ENCODE measurements at places on chromosomes 2 and 18.

DNA sequence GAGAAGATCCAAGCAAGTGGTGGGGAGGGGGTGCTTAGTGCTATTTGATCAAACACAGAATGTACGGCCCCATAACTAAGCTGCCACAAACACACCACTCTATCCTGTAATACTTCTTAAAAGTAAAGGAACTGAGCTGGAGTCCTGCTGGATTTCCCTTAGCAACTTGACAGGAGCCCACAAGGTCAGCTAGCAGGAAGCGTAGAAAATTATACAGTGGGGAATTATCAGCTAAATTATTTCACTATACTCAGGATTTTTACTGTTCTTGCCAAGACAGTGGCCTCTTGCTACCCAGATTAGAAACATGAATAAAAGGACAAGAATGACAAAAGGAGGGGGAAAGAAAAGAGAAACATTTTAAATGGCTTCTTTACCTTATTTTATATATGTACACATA is 217.1 kb downstream of the ZNF521 start:
- DNase-seq, result no peak

GRCh38 chr18:62280786-62281185 is 44.3 kb upstream of the TNFRSF11A start:
- DNase-seq, result no peak

DNA sequence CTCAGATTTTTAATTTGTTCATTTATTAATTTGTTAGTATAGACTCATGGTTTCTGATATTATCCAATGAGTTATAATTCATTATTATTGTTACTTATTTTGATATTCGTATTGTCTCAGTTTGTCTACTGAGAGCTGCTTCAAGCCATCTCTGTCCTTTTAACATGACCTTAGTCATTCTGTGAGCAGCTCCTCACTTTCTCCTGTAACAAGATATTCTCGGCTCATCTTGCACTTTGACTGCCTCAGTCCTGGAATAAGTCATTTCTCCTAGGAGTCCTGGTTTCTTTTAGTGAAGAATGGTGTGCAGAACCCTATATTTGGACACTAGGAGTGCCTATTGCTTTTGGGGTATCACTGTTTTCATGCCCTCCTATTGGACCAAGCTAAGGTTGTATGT is 13.2 kb downstream of the ASB1 start:
- DNase-seq, result no peak

- DNase-seq, result no peak
These were observed 266.8 kb upstream of the FBXO11 start for GRCh38 chr2:48173141-48173540.

DNA sequence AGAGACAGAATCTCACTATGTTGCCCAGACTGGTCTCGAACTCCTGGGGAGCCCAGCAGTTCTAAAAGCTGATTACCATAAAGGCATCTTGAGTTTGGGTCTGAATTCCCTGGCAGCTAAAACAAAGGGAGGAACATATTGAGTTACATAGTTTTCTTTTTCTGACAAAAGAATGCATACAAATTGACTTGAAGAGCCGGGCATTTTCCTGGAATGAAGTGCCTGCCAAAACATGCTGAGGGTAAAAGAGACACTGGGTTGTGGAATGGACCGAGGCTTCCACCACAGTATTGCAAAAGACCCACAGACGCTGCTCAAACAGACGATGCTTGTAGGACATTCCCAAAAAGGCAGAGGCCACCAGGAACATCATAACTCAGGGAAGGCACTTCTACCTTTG is 35.1 kb upstream of the ROCK2 start:
- no peak for DNase-seq

DNA sequence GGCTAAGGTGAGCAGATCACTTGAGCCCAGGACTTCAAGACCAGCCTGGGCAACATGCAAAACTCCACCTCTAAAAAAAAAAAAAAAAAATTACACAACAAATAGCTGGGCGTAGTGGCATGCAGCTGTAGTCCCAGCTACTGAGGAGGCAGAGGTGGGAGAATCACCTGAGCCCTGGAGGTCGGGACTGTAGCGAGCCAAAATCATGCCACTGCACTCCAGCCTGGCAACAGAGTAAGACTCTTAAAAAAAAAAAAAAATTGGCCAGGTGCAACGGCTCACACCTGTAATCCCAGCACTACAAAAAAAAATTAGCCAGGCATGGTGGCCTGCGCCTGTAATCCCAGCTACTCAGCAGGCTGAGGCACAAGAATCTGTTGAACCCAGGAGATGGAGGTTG is 7.3 kb downstream of the STARD7 start:
- no peak for DNase-seq

- no peak for DNase-seq
These were observed 226.5 kb downstream of the ANAPC1 start for GRCh38 chr2:111657351-111657975.

- DNase-seq, result no peak
These were observed 366.3 kb downstream of the NYAP2 start for GRCh38 chr2:225765820-225766219.

- no peak for DNase-seq
These were observed 9.9 kb downstream of the KLHL23 start for GRCh38 chr2:169743549-169743948.

DNA sequence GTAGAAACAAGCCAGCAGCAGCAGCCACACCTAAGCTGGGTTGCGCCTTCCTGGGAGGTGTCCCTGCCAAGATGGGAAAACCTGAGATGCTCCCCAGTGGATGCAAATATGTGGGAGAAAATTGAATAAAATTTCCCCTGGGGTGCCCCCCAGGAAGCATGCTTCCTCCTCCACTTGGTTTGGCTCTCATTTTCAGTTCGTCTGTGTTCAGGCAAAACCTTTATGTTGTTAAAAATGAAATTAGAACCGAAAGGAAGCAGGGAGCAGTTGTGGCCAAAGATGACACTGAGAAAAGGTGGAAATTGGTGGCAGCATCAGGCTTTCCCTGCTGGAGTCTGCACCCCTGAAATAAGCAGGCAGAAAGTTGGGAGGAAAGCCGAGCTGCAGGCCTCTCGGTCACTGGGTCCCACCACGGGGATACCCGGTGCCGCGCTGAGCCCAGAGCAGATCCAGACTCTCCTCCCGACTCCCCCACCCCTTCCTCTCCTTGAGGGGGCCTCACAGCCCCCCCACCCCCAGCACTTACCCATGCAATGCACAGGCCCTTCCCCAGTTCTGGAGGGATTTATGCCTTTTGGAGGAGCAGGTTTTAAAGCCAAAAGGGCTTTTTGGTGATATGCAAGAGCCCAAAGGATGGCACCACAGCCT is 267.7 kb upstream of the SPRED2 start:
- DNase-seq, result no peak

- DNase-seq, result no peak
These were observed 271.7 kb downstream of the NDUFA10 start for GRCh38 chr2:239753401-239753837.

GRCh38 chr2:206000776-206001175 is 85.2 kb downstream of the INO80D start:
- DNase-seq, result no peak

DNA sequence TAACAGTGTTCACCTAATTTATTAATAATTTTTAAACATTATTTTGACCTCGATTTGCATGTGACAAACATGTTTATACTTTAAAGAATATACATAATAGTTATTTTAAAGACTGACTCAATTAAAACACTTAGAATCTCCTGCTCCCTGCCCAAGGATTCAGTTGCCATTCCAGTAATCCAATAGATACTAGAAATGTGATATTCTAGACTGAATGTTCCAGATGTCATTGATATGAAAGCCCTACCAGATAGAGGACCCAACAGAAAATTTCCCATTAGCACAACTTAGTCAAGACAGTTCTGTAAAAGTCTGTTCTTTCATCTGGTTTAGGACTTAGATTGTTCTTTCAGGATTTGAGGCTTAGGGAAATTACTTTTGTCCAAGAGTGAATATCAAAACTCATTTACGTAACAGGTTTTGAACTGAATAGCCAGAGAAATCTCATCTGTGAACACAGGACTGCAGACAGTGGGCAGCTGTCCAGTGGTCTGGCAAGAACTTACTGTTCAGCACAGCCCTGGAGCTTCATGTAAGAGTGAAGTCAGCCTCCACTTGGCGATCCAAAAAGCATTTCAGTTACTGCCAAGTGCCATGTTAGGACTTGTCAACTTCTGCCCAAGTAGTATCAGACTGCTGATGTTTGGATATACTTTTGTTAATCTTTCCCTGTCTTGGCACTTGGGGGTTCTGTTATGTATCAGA is 77.5 kb downstream of the OSBPL6 start:
- DNase-seq, result no peak

DNA sequence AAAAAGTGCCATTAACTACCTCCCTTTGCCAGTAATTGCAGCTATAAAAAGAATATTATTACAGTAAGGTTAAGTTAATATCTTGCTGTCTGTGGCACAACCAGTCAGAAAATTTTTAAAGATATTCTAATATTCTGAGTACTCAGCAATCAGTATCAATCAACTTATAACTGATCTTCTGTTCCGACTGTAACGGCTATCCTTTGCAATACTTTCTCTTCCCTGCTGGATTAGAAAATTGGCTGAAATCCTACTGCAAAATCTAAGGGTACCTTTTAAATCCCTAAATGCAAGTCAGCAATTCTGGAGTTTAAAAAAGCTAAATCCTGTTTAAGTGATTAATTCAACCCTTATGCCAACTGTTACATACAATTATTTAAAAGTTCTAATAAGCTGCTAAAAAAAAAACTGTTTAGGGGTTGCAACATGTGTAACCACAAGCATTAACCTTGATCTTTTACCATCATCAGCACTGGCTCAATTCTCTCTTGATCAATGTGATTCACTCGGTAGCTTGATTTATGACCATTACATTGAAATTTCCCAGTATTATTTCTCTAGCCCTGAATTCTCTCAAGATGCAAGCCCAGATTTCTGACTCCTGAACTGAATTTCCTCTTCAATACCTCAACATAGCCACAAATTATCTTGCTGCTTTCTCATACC is 20.5 kb downstream of the GAREM1 start:
- DNase-seq, result no peak

DNA sequence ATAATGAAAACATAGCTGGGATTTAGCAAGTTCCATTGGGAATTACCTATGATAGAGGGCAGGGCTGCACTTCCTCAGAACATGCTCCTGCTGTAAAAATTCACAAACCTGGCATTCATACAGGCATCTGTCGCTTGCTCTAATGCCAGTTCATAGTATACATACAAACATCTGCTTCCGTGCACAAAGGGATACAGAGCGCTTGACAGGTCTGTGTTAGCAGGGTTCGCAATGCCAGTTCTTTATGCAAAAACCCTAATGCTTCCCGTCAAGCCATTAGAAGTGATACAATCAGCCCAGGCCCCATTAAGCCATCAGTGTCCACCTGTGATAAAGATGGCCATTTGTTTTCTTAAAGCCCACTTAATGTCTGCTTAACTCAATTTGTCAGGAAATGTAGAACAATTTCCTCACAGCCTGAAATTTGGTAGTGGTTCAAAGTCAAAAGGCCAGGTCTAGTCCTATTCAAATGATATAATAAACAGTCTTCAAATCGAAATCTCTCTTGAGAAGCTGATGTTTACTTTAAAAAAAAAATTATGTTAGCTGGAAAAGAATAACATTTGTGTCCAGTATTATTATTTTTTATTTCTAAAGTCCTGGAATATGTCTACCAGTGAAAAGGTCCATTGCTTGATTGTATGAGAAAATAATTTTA is 556.3 kb downstream of the ARHGAP15 start:
- DNase-seq, result no peak

- DNase-seq, result no peak
These were observed 77.0 kb downstream of the CTIF start for GRCh38 chr18:48615566-48616401.

DNA sequence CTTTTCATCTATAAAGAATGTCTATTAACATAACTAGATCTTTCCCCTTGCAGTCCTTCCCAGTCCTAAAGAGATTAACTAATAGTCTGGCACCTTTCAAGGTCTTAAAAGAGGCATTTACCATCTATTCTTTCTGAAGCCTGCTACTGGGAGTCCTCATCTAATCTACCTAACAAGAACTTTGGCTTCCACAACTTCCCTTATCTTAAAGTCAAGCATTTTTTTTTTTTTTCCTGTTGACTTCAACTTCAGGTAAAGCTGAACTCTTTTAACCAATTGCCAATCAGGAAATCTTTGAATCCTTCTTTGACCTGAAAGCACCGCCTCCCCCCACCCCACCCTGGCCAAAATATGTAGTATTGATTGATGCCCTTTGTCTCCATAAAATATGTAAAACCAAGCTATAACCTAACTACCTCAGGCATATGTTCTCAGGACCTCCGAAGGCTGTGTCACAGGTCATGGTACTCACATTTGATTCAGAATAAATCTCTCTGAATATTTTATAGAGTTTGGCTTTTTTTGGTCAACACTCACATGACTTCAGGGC is 168.6 kb downstream of the PTPRM start:
- DNase-seq, result no peak

DNA sequence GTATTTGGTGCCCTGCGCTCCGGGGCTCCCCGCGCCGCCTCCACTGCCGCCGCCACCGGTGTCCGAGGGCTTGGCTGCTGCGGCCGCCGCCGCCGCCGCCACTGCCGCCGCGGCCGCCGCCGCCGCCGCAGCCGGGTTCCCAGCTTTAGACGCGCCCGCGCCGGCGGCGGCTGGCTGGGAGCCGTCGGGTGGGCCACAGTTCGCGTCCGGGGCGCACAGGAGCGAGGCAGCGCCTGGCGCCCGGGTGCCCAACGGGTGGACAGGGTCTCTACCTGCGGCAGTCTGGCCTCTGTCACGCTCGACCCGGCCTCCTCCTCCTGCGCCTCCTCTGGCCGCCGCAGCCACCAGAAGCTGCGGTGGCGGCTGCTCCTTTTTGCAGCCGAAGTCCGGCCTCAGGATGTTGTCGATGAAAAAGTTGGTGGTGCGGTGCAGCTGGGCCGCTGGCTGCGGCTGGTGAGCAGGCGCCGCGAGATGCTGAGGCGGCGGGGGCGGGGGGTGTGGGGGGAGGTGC is 951 bp downstream of the EN1 start:
- no peak for DNase-seq

- no peak for DNase-seq
These were observed 33.5 kb upstream of the IL37 start for GRCh38 chr2:112877423-112877822.

DNA sequence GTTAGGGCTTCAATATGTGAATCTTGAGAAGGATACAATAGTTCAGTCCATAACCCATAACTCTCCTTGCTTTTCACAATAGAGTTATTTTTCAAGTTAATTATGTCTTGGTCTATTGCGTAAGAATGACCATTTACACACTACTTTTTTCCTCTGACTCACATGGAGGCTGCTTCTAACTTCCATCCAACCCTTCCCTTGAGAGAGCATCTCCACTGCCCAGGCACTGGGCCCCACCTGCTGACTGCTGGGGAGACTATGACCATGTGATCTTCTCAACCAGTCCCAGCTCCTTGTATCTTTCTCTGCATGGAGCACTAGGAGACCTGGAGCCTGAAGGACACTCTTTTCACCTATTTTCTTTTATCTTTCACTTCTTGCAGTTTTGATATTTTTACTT is 251.5 kb downstream of the GPD2 start:
- no peak for DNase-seq

DNA sequence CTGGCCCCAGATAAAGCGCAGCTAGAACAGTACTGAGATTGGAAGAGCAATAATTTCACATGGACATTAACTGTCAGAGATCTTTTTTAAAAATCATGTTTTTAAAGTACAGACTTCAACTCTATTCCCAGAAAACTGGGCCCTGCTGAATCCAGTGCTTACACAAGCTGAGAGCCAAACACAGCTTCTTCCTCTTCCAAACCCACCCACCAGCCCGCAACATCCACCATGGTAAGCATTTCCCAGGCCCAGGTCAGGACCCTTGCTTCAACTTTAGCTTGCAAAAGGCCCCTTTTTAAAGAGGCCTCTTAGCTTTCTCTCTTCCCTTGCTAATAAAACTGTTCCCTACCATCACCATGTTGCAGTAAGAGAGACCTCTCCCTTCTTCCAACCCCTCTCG is 2.1 kb downstream of the AAK1 start:
- DNase-seq, result no peak

Measured in activated CD4-positive, alpha-beta T cell treated with anti-CD3 and anti-CD28 coated beads for 48 hours (primary cell).